ENCODE measurements at places on chromosomes 5 and 9. TPM values are rescaled to one million over a fixed set of nuclear protein-coding genes. Genes with fewer than 3 reads are reported as not detected.

DNA sequence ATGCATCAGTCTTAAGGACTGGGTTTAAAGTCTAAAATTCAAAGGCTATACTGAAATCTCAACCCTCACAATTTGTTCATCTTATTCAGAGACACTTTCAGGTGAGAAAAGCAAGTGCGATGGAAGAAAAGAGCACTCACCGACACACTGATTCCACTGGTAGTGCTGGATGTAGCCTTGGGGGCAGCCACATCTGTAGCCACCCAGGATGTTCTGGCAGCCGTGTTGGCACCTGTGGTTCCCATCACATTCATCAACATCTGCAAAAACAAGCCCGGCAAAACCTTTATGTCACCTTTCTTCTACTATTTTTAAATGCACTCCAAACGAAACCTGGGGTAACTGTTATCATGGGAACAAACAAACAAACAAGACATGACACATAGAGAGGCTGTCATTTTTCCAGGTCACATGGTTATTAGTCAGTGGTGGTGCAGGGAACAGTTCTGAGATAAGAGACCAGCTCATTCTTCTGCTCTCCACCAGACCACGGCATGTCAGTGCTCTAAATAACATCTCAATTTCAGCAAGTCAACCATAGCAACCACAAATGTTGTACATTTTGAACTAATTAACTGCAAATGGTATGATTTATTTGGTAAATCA lies 188.4 kb downstream of the SLC12A2 start:
- H3K27ac ChIP-seq: no peak overlapping the region
- H3K36me3 ChIP-seq: peaks cover 27% of the 10 kb centered on the region
- H3K4me1 ChIP-seq: no peaks in the 10 kb centered on the region
- H3K4me3 ChIP-seq: no peak overlapping the region
- DNase-seq: no peak
- H3K27me3 ChIP-seq: no peaks in the 10 kb centered on the region

PDLIM4 gene
- 37.4 TPM for total RNA-seq

DNA sequence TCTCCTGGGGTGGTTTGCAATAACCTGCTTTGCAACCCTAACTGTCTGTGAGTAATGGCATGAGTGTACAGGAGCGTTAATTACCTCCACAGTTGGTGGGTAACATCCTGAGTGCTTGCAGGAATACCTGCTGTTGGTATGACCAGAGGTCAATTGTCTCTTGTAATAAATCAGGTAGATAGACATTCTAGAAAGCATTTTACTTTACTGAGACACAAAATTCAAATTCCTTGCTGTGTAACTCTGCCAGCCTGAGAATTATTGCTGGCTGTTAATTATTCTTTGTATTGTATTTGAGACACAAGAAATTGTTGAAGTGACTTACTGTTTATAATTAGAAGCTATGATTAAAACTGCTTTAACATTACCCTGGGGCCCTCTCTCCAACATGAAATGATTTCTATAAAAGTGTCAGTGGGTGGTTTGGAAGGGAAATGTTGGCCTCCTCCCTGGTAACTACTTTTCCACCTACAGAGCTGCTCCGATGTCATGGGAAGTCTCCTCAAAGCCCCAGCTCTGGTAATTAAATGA lies 150.8 kb upstream of the ADCY2 start:
- no peak overlapping the region for H3K4me3 ChIP-seq
- no peaks in the 10 kb centered on the region for H3K36me3 ChIP-seq
- DNase-seq: no peak
- H3K27ac ChIP-seq: no peak overlapping the region
- no peaks in the 10 kb centered on the region for H3K27me3 ChIP-seq

DNA sequence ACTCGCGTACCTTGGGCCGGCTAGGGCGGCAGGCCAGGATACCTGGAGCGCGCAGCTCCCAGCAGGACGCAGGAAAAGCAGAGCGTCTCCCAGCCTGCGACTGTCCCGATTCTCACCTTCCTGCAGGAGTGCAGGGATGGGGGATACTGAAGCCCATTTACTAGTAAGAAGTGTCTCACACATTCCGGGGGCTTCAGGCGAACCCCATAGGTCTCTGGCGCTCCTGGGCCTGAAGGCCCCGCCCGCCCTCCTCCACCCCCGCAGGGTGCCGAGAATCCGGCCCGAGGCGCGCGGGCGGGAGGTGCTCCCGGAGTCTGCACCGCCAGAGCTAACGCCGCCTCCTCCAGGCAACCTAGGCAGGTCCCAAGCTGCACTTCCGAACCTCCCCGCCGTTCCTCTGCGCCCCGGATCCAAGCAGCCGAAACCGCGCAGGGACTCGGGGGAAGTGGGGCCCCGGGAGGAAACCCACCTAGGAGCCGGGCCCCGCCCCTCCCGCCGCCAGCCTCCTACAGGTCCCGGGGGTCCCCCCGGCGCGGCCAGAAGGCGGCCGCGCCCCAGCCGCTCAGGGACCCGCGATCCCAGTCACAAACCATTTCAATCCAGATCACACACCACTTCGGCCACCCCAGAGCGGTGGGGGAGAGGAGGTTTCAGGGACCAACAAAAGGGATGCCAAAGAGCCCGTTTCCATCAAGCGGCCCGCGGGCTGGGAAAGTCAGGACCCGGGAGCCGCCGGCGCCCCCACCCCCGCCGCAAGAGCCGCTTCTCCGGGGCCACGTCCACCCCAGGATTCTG lies 1.2 kb downstream of the ROR2 start:
- H3K27me3 ChIP-seq: peaks cover 50% of the 10 kb centered on the region
- peaks cover 21% of the 10 kb centered on the region for H3K4me1 ChIP-seq
- DNase-seq: peak; percentile 45
- H3K27ac ChIP-seq: no peak overlapping the region
- peak overlapping the region; percentile 89 for H3K4me3 ChIP-seq
- no peaks in the 10 kb centered on the region for H3K36me3 ChIP-seq

GRCh38 chr5:147560718-147561331 lies 51.0 kb upstream of the DPYSL3 start:
- no peak for DNase-seq
- H3K27ac ChIP-seq: peak overlapping the region; percentile 83
- no peak overlapping the region for H3K4me3 ChIP-seq
- H3K36me3 ChIP-seq: no peaks in the 10 kb centered on the region

PCDHB15 gene
- 5.6 TPM for total RNA-seq

NKD2 gene
- 20.6 TPM for total RNA-seq

DNA sequence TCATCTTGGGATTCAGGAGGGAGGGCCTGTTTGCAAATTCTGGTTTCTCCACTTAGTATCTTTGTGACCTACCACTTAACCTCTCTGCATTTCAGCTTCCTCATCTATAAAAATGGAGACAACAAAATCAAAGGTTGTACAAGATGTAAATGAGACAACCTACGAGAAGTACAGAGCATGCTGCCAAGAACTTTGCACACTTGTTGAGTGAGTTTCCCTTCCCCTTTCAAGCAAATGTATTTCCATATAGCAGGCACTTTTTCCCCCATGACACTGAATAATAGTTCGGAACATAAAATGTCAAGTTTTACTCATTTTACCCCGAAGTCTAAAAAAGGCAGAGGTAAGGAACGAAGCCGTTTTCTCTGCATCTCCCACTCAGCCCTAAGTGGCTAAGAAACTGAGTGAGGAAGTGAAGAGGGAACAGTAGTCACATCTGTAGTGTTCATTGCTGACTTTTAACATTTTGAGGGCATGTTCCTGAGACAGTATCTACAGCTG lies 159.0 kb downstream of the TLE1 start:
- peaks cover 48% of the 10 kb centered on the region for H3K27me3 ChIP-seq
- no peak for DNase-seq
- H3K4me1 ChIP-seq: peaks cover 4% of the 10 kb centered on the region
- H3K36me3 ChIP-seq: no peaks in the 10 kb centered on the region

DNA sequence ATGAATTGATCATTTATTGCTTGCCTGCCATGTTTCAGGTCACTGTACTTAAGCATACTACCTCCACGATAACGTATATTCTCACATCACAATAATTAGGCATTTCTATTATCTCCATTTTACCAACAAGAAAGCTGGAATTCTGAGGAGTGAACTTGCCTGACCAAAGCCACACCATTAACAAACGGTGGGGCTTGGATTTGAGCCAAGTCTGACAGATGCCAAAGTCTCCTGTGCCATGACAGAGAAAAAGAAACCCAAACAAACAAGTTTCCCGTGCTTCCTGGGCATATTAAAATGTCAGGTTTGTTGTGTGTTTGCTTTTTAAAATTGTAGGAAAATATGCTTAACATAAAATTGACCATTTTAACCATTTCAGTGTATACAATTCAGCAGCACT lies 40.8 kb upstream of the KCNV2 start:
- H3K4me3 ChIP-seq: no peak overlapping the region
- H3K4me1 ChIP-seq: no peaks in the 10 kb centered on the region
- H3K36me3 ChIP-seq: peaks cover 3% of the 10 kb centered on the region
- no peak overlapping the region for H3K27ac ChIP-seq

GRCh38 chr5:115531380-115531779 lies 13.2 kb downstream of the FEM1C start:
- H3K36me3 ChIP-seq: peaks cover 18% of the 10 kb centered on the region
- H3K27me3 ChIP-seq: no peaks in the 10 kb centered on the region
- H3K27ac ChIP-seq: no peak overlapping the region
- peaks cover 28% of the 10 kb centered on the region for H3K4me1 ChIP-seq

DNA sequence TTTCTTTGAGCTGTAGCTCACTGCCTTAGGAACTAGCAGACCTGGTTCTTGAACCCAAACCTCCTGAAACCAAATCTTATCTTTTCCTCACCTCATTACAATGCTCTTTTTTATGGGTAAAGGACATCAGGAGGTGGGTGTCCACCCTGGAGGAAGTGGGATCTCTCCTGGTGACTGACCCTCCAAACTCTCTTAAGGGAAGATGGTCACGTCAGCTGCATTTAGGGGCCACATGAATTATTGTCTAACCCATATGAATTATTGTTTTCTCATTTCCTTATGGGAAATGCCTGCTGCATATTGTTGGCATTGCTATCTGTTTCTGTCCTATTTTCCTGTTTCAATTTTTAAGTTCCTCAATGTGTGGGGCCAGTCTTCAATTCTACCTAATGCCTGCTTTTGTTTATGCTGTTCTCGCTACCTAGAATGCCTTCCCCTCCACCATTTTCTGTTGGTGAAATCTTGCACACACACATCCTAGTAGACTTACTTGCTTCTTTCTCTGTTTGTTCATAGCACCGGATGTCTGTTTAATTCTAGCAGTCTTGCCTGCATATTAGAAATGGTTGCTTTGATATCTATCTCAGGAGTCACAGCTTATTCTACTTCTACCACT lies 22.0 kb upstream of the SPINK1 start:
- H3K4me1 ChIP-seq: no peaks in the 10 kb centered on the region
- no peak for DNase-seq
- H3K36me3 ChIP-seq: no peaks in the 10 kb centered on the region
- peaks cover 9% of the 10 kb centered on the region for H3K27me3 ChIP-seq
- no peak overlapping the region for H3K27ac ChIP-seq
- no peak overlapping the region for H3K4me3 ChIP-seq

CARTPT gene
- total RNA-seq: not detected

GKAP1 gene
- total RNA-seq: 12.1 TPM

GRCh38 chr9:104860263-104860662 lies 67.7 kb downstream of the ABCA1 start:
- peaks cover 5% of the 10 kb centered on the region for H3K4me1 ChIP-seq
- no peaks in the 10 kb centered on the region for H3K36me3 ChIP-seq
- H3K27ac ChIP-seq: no peak overlapping the region
- no peaks in the 10 kb centered on the region for H3K27me3 ChIP-seq

CTNND2 gene
- 39.4 TPM for total RNA-seq

PCDHB7 gene
- total RNA-seq: 0.39 TPM

MYOZ3 gene
- 2.6 TPM for total RNA-seq

DNA sequence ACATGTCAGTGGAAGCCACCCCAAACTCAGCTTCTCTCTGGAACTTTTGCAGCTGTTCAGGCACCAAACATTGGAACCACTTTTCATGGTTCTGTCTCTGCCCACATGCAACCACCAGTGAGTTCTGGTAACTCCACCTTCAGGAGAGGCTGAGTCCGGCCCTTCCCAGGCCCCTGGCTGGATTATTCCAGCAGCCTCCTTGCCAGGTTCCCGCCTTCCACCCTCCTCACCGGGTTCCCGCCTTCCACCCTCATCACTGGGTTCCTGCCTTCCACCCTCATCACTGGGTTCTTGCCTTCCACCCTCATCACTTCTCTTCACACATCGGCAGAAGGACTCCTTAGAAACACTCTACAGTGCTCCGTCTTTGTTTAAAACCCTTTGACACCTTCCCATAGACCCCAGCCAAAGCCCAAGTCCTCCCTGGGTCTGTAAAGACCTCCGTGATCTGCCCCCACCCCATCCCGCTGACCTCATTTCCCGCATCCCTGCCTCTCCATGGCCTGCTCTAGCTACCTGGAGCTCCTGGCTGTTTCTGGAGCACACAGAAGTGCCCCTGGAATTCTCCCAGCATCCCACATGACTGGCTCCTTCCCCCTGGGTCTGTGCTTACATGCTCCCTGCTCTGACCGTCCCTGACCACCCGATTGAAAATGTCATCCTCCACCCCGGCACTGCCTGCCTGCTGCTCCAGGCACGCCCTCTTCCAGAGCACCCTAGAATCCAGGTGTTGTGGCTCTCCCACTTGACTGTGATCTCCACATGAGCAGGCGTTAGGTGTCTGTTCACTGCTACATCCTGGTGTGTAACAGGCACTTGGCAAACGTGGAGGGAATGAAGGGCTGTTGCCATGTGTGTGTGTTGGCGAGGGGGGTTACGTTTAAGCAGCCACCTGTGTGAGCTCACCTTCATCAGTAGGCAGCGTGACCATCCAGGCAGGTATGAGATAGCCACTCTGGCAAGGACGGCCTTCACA lies 17.7 kb downstream of the ROPN1L start:
- peaks cover 12% of the 10 kb centered on the region for H3K4me1 ChIP-seq
- H3K4me3 ChIP-seq: no peak overlapping the region
- no peak overlapping the region for H3K27ac ChIP-seq

DNA sequence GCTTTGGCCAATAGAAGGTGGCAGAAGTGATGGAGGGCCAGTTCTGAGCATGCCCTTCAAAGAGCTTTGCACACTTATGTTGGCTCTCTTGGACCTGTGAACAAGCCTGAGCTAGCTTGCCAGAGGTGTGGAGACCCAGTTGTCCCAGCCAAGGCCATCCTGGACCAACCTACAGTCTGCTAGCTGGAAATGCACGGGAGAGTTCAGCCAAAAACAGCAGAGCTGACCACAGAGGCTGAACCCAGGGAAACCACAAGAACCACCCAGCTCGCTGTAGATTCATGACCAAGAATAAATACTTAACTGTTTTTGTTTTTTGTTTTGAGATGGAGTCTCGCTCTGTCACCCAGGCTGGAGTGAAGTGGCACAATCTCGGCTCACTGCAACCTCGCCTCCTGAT lies 65.4 kb upstream of the HAND1 start:
- H3K36me3 ChIP-seq: no peaks in the 10 kb centered on the region
- H3K27me3 ChIP-seq: peaks cover 58% of the 10 kb centered on the region
- no peak overlapping the region for H3K27ac ChIP-seq
- H3K4me1 ChIP-seq: peaks cover 4% of the 10 kb centered on the region
- DNase-seq: no peak
- H3K4me3 ChIP-seq: no peak overlapping the region

LCN9 gene
- total RNA-seq: 0.30 TPM

DNA sequence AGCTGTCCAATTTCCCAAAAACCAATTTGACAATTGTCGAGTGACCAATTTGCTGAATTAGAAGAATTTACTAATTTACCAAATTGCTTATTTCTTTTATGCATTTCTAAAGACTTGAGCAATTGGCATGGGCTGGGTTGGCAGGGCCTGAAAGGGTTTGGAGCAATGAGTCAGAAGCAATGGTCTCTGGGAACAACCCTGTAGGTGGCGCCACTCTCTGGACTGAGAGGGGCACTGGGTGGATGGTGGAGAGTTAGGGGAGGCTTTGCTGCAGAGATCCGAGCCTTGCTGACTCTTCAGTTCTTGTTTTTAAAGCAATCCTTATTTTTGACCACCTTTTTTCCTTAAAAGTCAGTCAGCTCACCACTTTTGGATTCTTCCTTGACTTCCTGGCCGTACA lies 71.5 kb upstream of the RPS23 start:
- H3K27ac ChIP-seq: no peak overlapping the region
- H3K36me3 ChIP-seq: no peaks in the 10 kb centered on the region
- H3K4me3 ChIP-seq: no peak overlapping the region
